Mucosa of gallbladder (tissue), 1 donor: ENCODE measurements at places on chromosomes 12 and 14.

DNA sequence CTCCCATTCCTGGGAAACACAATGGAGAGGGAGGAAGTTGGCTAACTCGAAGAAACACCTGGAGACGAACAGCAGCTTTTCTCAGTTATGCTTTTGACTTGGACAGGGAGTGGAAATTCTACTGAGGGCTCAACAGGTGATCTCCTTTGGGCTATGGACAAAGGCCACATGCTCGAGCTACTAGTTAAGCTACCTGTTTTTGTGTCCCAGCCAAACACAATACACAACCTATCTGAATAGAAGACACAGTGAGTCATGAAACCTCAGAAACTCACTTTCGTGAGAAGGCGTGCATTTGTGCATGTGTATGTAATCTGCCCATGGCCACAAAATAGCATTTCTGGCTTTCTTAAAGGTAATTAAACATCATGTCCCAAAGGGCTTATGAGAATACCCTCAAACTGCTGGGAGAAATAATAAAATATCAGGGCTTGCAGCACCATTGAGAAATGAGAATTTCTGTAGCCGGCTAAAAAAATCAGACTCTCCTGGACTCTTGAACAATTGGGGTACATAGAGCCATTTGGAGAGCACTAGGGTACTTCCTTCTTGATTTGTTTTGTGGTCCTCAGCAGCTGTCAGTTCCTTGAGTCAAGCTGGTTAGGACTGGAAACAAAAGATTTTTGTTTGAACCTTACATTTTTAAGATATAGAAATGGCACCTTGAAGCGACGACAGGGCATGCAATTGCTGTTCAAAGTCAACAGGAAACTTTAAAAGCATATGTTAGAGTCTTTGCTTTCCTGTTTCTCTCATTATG, 85.5 kb upstream of the PTHLH start:
- no peak for DNase-seq

GRCh38 chr12:46342562-46343033, 30.0 kb downstream of the SLC38A2 start:
- no peak for DNase-seq

DNA sequence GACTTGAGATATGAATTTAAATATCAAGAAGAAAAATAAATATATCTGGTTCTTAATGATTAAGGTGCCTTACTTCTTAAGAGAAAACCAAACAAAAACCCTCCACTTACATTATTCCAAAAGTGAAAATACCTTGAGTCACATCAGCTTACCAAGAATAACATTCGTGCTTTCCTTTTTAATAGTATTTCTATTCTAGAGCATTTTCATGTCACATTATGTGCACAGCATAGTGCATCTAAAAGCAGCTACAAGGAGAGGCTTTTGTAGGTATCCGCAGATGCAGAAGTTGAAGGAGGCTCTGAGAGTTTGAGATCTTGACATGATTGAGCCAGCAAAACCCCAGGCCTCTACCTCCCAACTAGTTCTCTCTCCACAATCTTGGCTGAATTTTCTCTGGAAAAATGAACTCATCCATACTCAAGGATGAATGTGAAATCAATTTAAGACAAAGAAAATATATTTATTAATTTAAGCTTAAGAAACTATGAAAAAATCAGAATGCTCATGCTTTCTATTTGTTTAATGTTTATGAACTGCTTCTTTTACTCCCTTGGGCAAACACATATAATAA, 275.0 kb downstream of the AKAP6 start:
- DNase-seq = no peak

DNA sequence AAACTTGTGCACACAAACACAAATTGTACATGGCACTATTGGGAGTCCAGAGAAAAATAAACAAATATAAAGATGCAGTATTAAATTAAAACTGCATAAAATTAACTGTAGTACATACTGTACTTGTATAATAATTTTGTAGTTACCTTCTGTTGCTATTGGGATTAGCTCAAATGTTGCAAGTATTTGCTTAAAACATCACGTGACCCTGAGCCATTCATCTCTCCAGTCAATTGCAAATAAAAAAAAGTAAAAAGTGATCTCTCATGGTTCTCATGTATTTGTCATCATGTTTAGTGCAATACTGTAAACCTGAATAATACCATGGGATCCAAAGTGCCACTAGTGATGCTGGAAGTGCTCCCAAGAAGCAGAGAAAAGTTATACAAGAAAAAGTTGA, 88.1 kb upstream of the NAV3 start:
- no peak for DNase-seq
